Cardiac muscle cell (in vitro differentiated cells and primary cell): ENCODE measurements at places on chromosomes 13 and 19.

- peaks cover 2% of the 10 kb centered on the region for H3K4me1 ChIP-seq
- H3K27ac ChIP-seq, result no peak overlapping the region
- H3K4me3 ChIP-seq, result no peak overlapping the region
- no peaks in the 10 kb centered on the region for H3K27me3 ChIP-seq
- DNase-seq, result no peak
Observed at GRCh38 chr13:29743201-29743786, 107.1 kb downstream of the UBL3 start.

DNA sequence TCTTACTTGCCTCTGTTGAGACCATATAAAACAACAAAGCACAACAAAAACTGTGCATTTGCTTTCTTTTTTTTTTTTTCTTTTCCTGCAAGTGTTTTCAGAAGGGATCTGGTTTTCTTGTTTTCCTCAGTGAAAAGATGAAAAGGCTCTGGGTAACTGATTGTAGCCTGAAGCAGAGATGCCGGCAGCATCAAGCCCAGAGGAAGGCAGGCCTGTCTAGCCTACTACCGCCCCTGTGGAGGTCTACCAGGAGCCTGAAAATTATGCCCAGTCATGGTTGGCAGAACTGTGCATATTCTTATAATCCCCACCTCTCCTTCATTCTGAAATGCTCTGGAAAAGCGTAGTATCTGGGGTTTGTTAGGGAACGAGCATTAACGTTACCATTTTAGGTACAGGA is 32.6 kb upstream of the MEDAG start:
- no peak for DNase-seq
- no peaks in the 10 kb centered on the region for H3K36me3 ChIP-seq
- H3K27me3 ChIP-seq, result no peaks in the 10 kb centered on the region
- H3K4me1 ChIP-seq, result peaks cover 6% of the 10 kb centered on the region
- H3K27ac ChIP-seq, result no peak overlapping the region

GRCh38 chr13:61021838-61022237 is 393.8 kb downstream of the PCDH20 start:
- no peaks in the 10 kb centered on the region for H3K36me3 ChIP-seq
- H3K27me3 ChIP-seq, result no peaks in the 10 kb centered on the region
- no peak for DNase-seq
- no peak overlapping the region for H3K27ac ChIP-seq

- no peak for DNase-seq
- H3K27ac ChIP-seq, result peak overlapping the region; percentile 94
- peak overlapping the region; percentile 88 for H3K4me3 ChIP-seq
- peaks cover 2% of the 10 kb centered on the region for H3K36me3 ChIP-seq
- no peaks in the 10 kb centered on the region for H3K27me3 ChIP-seq
- peaks cover 4% of the 10 kb centered on the region for H3K4me1 ChIP-seq
Observed at GRCh38 chr19:12092956-12093355, 28.4 kb downstream of the ZNF844 start.

DNA sequence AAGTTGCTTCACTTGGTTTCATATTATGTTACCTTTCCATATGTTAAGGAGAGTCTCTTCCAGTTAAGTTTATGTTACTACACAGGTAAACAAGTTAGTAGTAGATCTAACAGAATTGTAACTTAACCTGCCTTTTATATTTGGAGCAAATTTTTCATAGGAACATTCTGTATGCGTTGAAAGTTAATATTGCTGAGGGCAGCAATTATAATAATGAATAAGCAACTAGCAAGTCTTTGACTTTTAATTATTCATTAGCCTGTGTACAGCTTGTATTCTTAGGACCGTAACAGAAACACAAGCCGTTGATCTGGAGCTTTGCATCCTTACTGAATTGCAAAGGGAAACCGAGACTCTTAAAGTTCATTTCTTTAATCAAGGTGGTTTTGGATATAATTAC is 11.6 kb downstream of the SUGT1 start:
- H3K4me1 ChIP-seq, result no peaks in the 10 kb centered on the region
- no peaks in the 10 kb centered on the region for H3K27me3 ChIP-seq
- no peak for DNase-seq
- no peak overlapping the region for H3K27ac ChIP-seq

- DNase-seq, result no peak
- no peaks in the 10 kb centered on the region for H3K36me3 ChIP-seq
- peak overlapping the region; percentile 87 for H3K27ac ChIP-seq
- peaks cover 31% of the 10 kb centered on the region for H3K4me1 ChIP-seq
- no peak overlapping the region for H3K4me3 ChIP-seq
Observed at GRCh38 chr19:4376991-4377781, 23.2 kb downstream of the SH3GL1 start.

DNA sequence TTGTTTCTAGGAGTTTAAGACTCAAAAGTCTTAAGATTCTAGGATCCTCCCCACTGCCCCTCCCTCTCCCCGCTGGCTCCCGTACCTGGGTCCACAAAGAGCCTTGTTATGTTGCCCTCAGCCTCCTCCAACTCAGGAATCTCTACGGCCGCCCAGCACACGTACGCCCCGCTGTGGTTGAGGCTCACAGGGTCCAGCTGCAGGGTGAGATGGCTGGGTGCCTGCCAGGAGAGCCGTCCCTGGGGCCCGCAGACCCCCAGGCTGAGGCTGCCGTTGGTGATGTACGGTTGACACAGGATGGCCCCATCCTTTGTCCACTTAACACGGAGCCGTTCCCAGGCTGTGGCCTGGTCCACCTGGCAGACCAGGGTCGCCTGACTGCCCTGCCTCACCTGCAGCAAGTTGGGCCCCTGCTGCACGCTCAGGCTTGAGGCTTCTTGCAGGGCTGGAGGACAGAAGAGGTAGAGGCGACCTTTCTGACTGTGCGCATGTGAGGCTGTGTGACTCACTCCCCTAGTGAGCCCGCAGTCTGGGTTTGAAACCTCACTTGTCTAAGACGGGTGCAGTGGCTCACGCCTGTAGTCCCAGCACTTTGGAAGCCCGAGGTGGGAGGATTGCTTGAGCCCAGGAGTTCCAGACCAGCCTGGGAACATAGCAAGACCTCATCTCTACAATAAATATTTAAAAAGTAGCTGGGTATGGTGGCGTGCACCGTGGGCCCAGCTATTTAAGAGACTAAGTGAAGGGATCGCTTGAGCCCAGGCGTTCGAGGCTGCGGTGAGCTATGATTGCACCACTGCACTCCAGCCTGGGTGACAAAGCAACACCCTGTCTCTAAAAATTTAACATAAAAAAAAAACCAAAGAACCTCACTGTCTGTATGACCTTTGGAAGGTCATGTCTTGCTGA is 4.0 kb downstream of the TMIGD2 start:
- DNase-seq, result no peak
- no peaks in the 10 kb centered on the region for H3K36me3 ChIP-seq
- no peak overlapping the region for H3K4me3 ChIP-seq
- no peak overlapping the region for H3K27ac ChIP-seq
- no peaks in the 10 kb centered on the region for H3K27me3 ChIP-seq
